Activated CD8-positive, alpha-beta memory T cell treated with anti-CD3 and anti-CD28 coated beads, Interleukin-2, amount 10 ng/mL, durations not matched to agents 7 days and 5 days (primary cell): ENCODE measurements at places on chromosomes 16 and 17. TPM values are rescaled to one million over a fixed set of nuclear protein-coding genes. Genes with fewer than 3 reads are reported as not detected.
A peak's percentile ranks its signal among the peaks of the same experiment; 100 is the strongest.

- no peak for DNase-seq
Measured at GRCh38 chr16:48895142-48895541, 285.2 kb upstream of the N4BP1 start.

- DNase-seq = no peak
Measured at GRCh38 chr17:63962298-63962744, 10.4 kb downstream of the SCN4A start.

DNA sequence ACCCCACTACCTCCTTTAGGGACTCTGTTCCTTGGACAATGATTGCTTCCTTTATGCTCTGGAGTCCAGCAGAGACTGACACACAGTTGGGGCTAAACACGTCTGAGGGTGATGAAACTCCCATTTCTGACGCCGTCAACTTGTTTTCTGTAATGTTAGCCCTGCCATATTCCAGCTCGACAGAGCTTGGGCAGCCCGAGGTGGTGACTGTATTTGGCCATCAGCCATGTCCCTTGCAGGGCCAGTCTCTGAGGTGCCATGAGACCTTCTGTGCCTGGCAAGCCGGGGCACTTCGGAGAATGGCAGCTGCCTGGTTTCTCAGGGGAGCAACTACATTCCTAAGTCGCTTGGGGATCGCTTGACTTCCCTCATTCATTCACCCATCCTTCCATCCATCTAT is 278.9 kb upstream of the TNRC6C start:
- no peak for DNase-seq

GRCh38 chr17:70375813-70376770 is 206.8 kb downstream of the KCNJ2 start:
- no peak for DNase-seq

- no peak for DNase-seq
Measured at GRCh38 chr16:87675111-87675719, 72.9 kb downstream of the JPH3 start.

GRCh38 chr16:66746682-66747081 is 4.7 kb downstream of the DYNC1LI2 start:
- DNase-seq = peak; percentile 89

DNA sequence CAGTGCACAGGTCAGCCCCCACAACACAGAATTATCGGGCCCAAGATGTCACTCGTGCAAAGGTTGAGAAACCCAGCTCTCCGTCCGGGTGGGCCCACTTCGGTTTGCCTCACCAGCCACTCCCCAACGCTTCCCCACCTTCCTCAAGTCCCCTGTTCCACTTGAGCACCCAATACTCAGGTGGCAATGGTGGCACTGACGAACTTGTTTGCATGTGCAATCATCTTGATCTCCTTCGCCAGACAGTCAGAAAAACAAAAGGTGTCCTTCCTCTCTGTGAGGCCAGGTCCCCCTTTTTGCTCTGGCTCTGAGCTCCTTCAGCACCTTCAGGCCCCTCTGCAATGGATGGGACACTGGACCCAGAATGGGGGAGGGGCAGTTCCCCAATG is 3.7 kb downstream of the GGA2 start:
- DNase-seq = no peak

GRCh38 chr17:79706931-79707850 is 23.6 kb upstream of the ENPP7 start:
- DNase-seq = no peak

GRCh38 chr17:80475910-80476876 is at the start of gene NPTX1:
NPTX1 (minus strand) TSS chr17:80476607; CDS start chr17:80476446, 161 bp downstream.
- no peak for DNase-seq

GRCh38 chr17:21171970-21172510 is 41.9 kb downstream of the TMEM11 start:
- DNase-seq = peak; percentile 16

GRCh38 chr16:58049232-58050185 is 24.0 kb downstream of the MMP15 start:
- no peak for DNase-seq

- DNase-seq = no peak
Measured at GRCh38 chr17:49795372-49795771, 6.9 kb downstream of the KAT7 start.

GRCh38 chr17:38879878-38880665 is 10.2 kb downstream of the LASP1 start:
- DNase-seq = no peak

- DNase-seq = no peak
Measured at GRCh38 chr17:45001310-45001709, 33.2 kb upstream of the C1QL1 start.

- peak; percentile 74 for DNase-seq
Measured at GRCh38 chr17:80991645-80992076, at the start of gene CHMP6. CHMP6 (plus strand) TSS chr17:80991841; CDS start chr17:80991919, 78 bp downstream.

DNA sequence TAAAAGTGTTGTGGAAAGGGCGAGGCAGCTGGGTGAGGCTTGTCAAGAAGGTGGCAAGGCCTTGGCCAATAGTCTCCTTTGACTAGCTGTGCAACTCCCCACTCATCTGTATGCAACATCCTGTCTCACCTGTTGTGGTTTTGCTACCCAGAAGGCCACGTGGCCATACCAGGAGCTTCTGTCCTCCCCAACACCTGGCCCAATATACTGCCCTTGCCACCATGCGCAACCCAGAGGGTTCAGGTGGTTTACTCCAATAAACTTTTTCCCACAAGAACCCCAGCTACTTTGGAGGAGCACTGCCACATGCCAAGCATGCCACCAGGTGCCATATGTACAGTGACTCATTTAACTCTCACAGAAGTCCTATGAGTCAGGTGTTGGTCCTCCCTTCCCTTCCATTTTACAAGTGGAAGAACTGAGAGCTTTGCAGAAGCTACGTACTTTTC is 10.2 kb downstream of the MYO19 start:
- DNase-seq = no peak

- DNase-seq = no peak
Measured at GRCh38 chr16:86854626-86855294, 276.4 kb downstream of the FOXL1 start.

DNA sequence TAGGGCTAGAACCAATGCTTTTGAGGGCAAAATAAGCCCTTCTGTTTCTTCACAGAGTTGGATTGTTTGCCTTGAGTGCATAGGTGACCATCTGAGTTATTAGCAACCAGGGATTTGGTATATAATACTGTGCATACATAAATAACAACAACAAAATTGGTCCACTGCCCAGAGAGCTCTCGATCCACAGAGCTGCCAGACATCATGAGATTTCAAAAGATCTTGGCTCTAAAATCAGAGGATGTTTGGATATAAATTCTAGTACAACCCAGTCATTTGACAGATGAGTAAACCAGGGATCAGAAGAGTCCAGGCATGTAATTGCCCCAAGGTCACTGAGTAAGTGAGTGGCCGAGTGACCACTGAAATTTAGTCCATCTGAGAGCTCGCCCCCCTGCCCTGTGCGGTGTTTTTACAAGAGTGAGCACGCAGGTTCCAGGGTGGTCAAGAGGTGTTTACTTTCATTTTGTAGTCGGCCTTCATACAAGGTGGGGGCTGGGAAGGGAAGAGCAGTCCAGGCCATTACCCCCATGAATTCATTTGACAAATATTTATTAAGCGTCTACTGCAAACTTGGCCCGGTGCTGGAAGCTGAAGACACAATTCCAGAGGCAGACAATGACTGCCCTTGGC is 1.8 kb upstream of the MT2A start:
- no peak for DNase-seq

- DNase-seq = no peak
Measured at GRCh38 chr17:67759355-67760171, 41.8 kb downstream of the NOL11 start.

- DNase-seq = no peak
Measured at GRCh38 chr16:49020436-49020835, 261.2 kb downstream of the CBLN1 start.

- DNase-seq = no peak
Measured at GRCh38 chr17:36884495-36885152, 52.7 kb upstream of the LHX1 start.

GRCh38 chr17:75430159-75430974 is 24.9 kb upstream of the GRB2 start:
- no peak for DNase-seq

- DNase-seq = no peak
Measured at GRCh38 chr16:22296225-22297113, 740 bp upstream of the POLR3E start.

GRCh38 chr16:59021751-59022150 is 287.6 kb upstream of the GOT2 start:
- no peak for DNase-seq

GRCh38 chr16:22321340-22322001 is 24.3 kb downstream of the POLR3E start:
- peak; percentile 80 for DNase-seq

DNA sequence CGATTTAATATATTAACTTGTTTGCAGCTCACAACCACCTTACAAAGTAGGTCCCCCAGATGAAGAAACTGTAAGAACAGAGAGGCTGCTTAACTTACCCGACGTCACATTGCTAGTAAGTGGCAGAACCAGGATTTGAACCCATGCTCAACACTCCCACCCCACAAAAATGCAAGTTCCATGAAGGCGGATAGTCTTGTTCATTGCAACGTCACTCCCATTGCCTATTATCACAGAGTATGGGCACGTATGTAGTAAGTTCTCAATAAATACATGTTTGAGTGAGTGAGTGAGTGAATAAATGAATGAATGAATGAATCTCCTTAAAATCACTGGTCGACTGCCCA is 1.1 kb downstream of the USP31 start:
- DNase-seq = no peak

The LGALS9B gene
- not detected for total RNA-seq

The WSCD1 gene
- total RNA-seq = not detected

The TBC1D3I gene
- total RNA-seq = 0.45 TPM

The ABCC12 gene
- not detected for total RNA-seq

The ARSG gene
- 12.5 TPM for total RNA-seq

The SPNS2 gene
- total RNA-seq = 1.9 TPM

The C17orf50 gene
- total RNA-seq = not detected

The TEKT1 gene
- not detected for total RNA-seq

The RBFOX1 gene
- total RNA-seq = not detected

The CHAD gene
- not detected for total RNA-seq

The TBC1D28 gene
- not detected for total RNA-seq

The SMYD4 gene
- 45.4 TPM for total RNA-seq
